ENCODE measurements at places on chromosomes 12 and 14.
A peak's percentile ranks its signal among the peaks of the same experiment; 100 is the strongest.

DNA sequence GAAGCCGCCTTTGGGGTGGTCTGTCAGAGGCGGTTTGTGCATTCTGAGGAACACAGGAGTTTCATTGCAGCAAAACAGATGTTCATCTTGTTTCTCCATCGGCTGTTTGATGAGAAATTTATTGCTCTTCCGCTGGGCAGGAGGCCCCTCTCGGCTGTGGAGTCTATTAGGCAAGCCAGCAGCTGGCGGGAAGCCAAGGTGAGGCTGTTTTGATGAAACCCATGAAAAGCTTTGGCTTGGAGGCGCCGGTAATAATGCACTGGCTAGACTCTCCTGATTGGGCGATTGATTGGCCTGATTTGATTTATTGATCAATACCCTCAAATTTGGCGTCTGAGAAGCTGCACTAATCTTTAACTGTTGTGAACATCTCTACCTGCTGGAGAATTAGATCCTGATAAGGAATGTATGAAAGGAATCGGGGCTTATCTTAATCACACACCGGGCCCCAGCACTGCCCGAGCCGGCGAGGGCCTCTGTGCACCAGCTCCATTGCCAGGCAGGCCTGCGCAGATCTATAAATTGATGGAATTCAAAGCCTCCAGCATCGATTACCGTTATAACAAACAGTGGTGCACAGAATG is 187.7 kb downstream of the PHETA1 start:
- DNase-seq = no peak
- H3K4me1 ChIP-seq = no peaks in the 10 kb centered on the region
- peaks cover 23% of the 10 kb centered on the region for H3K27me3 ChIP-seq

DNA sequence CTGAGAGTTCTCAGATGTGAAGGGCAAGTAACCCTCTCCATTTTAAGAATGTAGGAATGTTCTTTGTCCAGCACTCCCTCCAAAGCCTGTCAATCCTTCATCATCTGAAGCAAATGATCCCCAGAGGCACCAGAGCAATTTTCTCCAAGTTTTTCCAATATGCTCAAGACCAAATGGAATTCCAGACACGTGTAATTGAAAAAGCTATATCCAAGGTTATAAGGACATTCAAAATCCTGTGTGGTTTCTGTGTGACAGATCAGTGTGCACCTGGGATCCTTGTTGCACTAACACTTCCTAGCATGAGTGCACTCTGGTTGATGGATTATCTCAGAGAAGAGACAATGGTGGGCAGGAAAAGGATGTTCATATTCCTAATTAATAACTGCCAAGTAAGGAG is 65.6 kb upstream of the OVCH1 start:
- peaks cover 6% of the 10 kb centered on the region for H3K4me1 ChIP-seq
- H3K27ac ChIP-seq = no peak overlapping the region
- H3K36me3 ChIP-seq = no peaks in the 10 kb centered on the region
- peaks cover 9% of the 10 kb centered on the region for H3K27me3 ChIP-seq
- H3K4me3 ChIP-seq = no peak overlapping the region

DNA sequence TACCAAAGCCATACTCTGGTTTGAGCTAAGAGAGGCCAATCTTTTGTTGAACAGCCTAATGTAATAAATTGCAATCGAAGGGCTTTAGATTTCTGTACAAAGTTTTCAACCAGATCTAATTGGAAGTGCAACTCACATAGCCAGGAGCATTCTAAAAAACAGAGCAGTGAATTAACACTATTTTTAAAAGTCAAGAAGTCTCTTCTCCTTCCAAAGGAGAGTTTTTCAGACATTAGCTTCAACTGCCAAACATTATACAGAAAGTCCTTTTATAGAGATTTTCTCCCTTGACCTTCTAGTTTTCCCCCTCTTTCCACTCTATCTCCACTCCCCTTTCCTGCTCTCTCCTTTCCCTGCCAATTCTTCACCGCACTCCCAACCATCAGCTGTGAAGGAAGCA is 259.6 kb downstream of the NOVA1 start:
- no peak for DNase-seq
- H3K4me3 ChIP-seq = no peak overlapping the region
- H3K27me3 ChIP-seq = no peaks in the 10 kb centered on the region
- H3K27ac ChIP-seq = no peak overlapping the region

GRCh38 chr12:69431591-69432222 is 38.5 kb upstream of the FRS2 start:
- no peaks in the 10 kb centered on the region for H3K4me1 ChIP-seq
- DNase-seq = no peak
- H3K36me3 ChIP-seq = no peaks in the 10 kb centered on the region
- H3K27me3 ChIP-seq = peaks cover 11% of the 10 kb centered on the region

GRCh38 chr12:110351119-110351518 is 52.4 kb downstream of the ANAPC7 start:
- H3K4me1 ChIP-seq = peaks cover 30% of the 10 kb centered on the region
- no peak for DNase-seq
- peaks cover 11% of the 10 kb centered on the region for H3K36me3 ChIP-seq
- H3K27ac ChIP-seq = no peak overlapping the region
- H3K4me3 ChIP-seq = no peak overlapping the region

DNA sequence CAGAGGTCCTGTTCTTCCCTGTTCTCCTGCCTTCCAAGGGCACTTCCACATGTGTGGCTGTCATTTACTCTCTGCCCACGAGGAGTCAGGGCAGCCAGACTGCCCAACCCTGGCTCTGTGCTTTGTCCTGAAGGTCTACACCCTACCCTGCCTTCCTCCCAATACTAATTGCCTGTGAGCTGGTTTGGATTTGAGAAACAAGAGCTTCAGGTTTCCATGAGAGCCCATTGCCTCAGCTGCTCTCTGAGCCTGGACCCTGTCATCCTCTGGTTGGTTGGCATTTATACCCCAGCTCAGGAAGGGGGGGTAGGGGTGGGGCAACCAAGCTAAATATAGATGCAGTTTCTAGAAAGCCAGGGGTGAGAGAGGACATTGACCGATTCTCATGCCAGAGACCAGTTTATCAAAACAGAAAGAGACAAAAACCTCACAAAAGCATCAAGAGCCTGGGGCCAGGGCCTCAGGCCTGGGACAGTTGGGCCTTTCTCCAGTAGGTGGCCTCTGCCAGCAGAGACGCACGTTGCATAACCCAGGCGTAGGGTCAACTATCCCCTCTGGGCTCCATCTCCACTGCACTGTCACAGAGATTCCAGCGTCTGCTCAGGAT is 34.5 kb downstream of the VDR start:
- no peak for DNase-seq
- H3K4me3 ChIP-seq = no peak overlapping the region
- peak overlapping the region; percentile 82 for H3K27ac ChIP-seq
- H3K27me3 ChIP-seq = peaks cover 10% of the 10 kb centered on the region

DNA sequence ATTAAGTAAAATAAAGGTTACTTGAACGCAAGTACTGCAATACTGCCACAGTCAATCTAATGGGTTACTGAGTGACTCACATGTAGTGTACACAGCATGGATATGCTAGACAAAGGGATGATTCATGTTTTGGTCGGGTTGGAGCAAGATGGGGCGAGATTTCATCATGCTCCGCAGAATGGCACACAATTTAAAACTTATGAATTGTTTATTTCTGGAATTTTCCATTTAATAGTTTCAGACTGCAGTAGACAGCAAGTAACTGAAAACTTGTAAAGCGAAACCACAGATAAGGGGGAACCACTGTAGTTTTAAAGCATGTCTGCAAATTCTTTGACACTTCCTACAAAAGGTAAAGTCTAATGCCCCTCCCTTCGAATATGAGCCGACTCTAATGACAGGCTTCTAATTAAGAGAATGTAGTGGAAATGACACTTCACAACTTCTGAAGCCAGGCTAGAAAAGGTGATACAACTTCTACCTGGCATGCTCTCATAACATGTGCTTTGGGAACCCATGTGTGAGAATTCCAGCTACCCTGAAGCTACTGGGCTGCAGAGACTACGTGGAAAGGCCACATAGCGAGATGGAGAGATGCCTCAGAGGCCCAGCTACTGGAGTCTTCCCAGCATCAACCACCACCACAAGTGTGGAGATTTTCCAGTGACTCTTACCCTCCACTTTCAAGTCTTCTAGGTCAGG is 13.9 kb upstream of the TCP11L2 start:
- no peak for DNase-seq
- H3K4me3 ChIP-seq = no peak overlapping the region
- no peak overlapping the region for H3K27ac ChIP-seq
- no peaks in the 10 kb centered on the region for H3K36me3 ChIP-seq
- no peaks in the 10 kb centered on the region for H3K4me1 ChIP-seq
- H3K27me3 ChIP-seq = peaks cover 21% of the 10 kb centered on the region

- H3K27ac ChIP-seq = no peak overlapping the region
- H3K27me3 ChIP-seq = no peaks in the 10 kb centered on the region
- H3K4me3 ChIP-seq = no peak overlapping the region
- H3K4me1 ChIP-seq = no peaks in the 10 kb centered on the region
These were observed 404.5 kb downstream of the LRFN5 start for GRCh38 chr14:42011221-42011620.

DNA sequence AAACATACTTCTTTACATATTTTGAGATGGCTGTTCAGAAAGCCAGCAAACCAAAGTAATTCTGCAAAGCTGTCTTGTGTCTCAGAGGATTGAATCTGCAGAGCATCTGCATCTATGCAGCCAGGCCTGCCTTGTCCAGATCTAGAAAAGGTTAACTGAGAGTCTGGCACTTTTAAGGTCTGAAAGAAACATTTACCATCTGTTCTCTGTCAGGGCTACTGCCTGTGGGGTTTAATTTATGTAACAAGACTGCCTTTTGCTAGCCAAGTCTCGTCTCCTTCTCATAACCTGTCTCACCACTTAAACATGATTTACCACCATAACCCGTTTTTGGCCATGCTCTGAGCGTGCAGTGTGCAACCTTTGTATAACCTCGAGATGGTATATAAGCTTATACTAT is 194.2 kb downstream of the SYT10 start:
- no peaks in the 10 kb centered on the region for H3K36me3 ChIP-seq
- no peak overlapping the region for H3K4me3 ChIP-seq
- H3K27me3 ChIP-seq = no peaks in the 10 kb centered on the region

DNA sequence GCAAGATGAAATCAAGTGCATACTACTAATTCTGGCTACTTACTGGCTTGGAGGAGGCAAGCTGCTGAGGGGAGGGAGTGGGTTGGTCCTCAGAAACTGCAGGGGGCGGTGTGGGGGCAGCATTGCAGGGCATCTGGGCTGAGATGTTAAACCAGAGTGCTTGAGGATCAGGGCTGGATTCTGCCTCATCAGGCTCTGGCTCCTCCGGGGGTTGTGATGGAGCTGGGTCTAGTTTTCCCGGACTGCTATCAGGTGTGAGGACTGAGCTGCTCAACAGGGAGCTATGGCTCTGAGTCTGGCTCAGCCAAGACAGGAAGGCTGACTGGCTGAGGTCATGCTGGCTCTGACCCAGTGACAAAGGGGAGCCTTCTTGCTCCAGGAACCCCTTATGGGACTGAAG is 28.6 kb downstream of the BAZ2A start:
- H3K27ac ChIP-seq = no peak overlapping the region
- peaks cover 47% of the 10 kb centered on the region for H3K36me3 ChIP-seq
- H3K4me1 ChIP-seq = no peaks in the 10 kb centered on the region
- no peak for DNase-seq

DNA sequence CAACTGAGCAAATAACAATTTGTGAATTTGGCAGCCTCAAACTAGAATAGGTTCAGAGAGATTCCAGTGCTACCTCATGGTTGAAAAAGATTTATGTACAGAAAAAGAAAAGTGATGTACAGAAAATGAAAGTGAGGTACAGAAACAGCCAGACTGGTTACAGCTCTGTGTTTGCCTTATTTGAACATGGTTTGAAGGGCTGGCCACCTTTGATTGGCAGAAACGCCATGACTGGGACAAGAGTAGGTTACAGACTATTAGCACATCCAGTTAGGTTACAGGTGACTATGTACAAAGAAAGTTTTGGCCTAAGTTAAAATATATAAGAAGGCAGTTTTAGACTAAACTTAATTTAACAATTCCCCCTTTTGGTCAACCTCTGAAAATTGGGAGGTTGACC is 309.4 kb downstream of the BTG1 start:
- H3K4me3 ChIP-seq = no peak overlapping the region
- DNase-seq = no peak
- H3K36me3 ChIP-seq = no peaks in the 10 kb centered on the region

DNA sequence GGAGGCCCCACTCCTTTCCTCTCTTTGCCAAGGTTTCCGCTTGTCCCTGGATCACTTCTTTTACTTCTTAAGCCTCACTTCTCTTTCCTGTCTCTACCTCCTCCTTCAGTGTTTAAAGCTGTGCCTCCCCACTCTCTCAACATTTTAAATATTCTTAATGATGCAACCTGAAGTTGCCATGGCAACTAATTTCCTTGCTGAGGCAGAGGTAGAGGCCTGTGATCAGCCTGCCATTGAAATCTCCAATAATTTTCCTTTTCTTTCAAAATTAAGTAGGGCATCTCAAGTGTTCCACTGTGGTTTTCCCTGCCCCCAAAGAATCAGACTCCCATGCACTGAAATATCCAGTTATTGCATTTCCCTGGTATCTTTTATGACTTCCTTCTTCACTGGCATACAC is 108.6 kb upstream of the VRK1 start:
- no peaks in the 10 kb centered on the region for H3K36me3 ChIP-seq
- no peak for DNase-seq
- no peak overlapping the region for H3K4me3 ChIP-seq

GRCh38 chr12:119630962-119631550 is 36.9 kb upstream of the PRKAB1 start:
- no peaks in the 10 kb centered on the region for H3K4me1 ChIP-seq
- no peak overlapping the region for H3K4me3 ChIP-seq
- H3K27me3 ChIP-seq = peaks cover 27% of the 10 kb centered on the region
- no peak for DNase-seq
- no peak overlapping the region for H3K27ac ChIP-seq
- H3K36me3 ChIP-seq = no peaks in the 10 kb centered on the region

DNA sequence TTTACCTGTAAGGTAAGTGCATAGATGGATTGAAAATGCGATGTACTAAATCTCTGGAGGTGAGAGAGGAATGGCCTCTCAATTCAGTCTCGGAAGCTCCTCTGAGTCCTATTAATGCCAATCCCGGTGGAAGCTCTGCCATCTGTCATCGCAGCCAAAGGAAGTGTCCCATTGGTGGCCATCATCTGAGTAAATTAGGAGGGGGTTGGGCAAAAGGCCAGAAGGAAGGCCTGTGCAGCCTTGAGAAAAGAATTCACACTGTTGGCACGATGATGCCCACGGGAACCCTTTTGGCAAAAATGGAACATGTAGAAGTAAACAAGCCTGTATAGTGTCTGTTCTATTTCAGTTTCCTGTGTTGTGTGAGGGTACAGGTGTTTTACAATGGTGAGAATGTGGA is 494.8 kb downstream of the NELL2 start:
- H3K4me1 ChIP-seq = no peaks in the 10 kb centered on the region
- no peak for DNase-seq
- no peak overlapping the region for H3K27ac ChIP-seq
- H3K4me3 ChIP-seq = no peak overlapping the region
- no peaks in the 10 kb centered on the region for H3K36me3 ChIP-seq
- no peaks in the 10 kb centered on the region for H3K27me3 ChIP-seq
